Activated naive CD8-positive, alpha-beta T cell treated with anti-CD3 and anti-CD28 coated beads for 36 hours (primary cell): ENCODE measurements at places on chromosomes 1 and 21. TPM values are rescaled to one million over a fixed set of nuclear protein-coding genes. Genes with fewer than 3 reads are reported as not detected.

The FNDC10 gene
- total RNA-seq: 2.9 TPM

The CHAF1B gene
- 38.0 TPM for total RNA-seq

DNA sequence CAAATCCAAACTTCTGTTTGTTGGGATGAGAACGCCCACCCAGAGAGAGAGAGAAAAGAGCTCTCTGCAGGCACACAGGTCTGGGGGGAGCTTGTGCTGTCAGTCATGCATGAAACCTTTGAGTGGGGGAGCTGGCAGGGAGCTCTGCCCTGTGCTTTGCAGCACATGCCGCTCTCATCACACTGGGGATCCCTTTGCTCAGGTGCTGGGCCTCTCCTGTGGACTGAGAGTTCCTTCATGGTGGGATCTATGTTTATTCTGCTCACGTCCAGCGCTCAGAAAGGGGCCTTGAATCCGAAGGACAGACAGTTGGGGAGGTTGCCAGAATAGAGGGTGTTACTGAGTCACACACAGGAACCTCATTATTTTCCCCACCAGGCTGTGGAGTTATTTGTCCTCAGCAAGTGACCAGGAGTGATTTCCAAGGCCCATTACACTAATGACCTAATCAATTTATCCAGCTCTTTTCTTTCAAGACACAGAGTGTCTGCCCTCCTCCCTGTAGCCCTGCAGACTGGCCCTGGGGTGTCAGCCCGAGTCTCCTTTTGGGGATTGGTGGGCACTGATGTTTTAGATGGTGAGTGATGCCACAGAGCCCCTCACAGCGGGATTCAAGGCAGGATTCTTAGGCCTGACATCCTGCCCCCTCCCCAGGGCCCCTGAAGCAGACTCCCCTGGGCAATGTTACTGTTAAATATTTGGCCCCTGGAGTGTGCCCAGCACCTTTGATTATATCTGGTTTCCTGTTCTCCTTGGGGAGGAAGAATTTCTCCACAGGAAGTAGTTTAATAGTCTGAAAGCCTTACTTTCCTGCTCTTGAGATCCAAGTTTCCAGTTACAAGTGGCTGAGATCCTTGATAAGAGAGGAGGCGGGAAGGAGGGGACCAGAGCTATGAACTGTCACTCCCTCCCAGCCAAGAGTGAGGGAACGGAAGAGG, 22.3 kb downstream of the MYBPH start:
- no peaks in the 10 kb centered on the region for H3K27me3 ChIP-seq
- no peaks in the 10 kb centered on the region for H3K4me1 ChIP-seq
- no peaks in the 10 kb centered on the region for H3K36me3 ChIP-seq
- H3K4me3 ChIP-seq: no peak overlapping the region
- no peak overlapping the region for H3K27ac ChIP-seq

DNA sequence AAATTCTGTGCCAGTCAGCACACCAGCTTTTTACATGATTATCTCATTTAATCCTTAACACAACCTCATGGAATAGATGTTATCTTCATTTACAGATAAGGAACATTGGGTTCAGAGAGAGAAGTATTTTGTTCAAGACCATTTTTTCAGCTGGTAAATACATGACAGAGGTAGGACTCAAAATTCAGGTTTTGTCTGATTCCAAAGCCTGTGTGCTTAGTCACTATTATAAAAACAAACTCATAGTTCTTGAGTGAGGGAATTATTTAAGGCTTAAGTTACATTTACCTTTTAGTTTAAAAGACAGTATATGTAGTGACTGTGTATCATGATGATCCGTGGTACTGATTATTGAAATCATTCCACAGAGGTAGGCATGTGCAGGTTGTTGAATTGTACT, 125.2 kb downstream of the MAGI3 start:
- no peaks in the 10 kb centered on the region for H3K27me3 ChIP-seq
- DNase-seq: no peak

The SLC44A5 gene
- 0.28 TPM for total RNA-seq
